H9 (cell line): ENCODE measurements at places on chromosomes 16 and 17. TPM values are rescaled to one million over a fixed set of nuclear protein-coding genes. Genes with fewer than 3 reads are reported as not detected.

DNA sequence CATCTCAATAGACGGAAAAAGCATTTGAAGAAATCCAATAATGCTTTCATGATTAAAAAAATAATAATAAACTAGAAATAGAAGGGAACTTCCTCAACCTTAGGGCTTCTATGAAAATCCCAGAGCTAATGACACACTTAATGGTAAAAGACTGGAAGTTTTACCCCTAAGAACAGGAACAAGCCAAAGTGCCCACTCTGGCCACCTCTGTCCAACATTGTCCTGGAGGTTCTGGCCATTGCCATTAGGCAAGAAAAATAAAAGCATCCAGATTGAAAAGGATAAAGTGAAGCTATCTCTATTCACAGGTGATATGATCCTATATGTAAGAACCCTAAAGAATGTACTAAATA, 2.5 kb upstream of the LITAF start:
- DNase-seq = no peak
- H3K27me3 ChIP-seq = peaks cover 4% of the 10 kb centered on the region
- peaks cover 3% of the 10 kb centered on the region; the same call in 1 of the 2 replicates for H3K4me1 ChIP-seq
- no peak overlapping the region for H3K27ac ChIP-seq

DNA sequence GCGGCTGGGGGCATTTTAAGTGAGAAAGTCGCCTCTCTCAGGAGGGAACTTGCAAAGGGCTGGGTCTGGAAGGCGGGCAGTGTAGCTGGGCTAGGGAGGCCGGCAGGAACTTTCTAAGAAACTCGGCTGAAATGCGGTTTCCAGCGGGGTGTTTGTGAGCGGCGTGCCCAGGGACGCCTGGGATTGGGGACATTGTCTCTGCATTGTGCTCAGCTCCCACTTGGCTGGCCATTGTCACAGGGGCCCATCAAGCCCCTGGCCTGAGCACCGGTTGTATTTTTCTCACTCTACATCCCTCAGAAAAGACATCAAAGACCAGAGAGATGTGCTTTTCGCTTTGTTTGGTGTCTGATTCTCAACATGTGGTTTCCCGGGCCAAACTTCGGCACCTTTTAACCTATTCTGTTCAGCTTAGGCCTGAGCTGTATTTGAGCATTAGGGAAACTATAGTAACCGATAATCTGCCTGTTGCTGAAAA, 291.1 kb upstream of the IRX3 start:
- no peak overlapping the region for H3K27ac ChIP-seq
- no peaks in the 10 kb centered on the region for H3K27me3 ChIP-seq
- no peaks in the 10 kb centered on the region for H3K4me1 ChIP-seq
- peak overlapping the region; percentile 51; the same call in 1 of the 3 replicates for H3K4me3 ChIP-seq

GRCh38 chr16:49912721-49913120, 56.8 kb upstream of the ZNF423 start:
- H3K36me3 ChIP-seq = no peaks in the 10 kb centered on the region
- DNase-seq = no peak
- no peak overlapping the region for H3K4me3 ChIP-seq
- H3K27ac ChIP-seq = no peak overlapping the region
- no peaks in the 10 kb centered on the region for H3K27me3 ChIP-seq
- no peaks in the 10 kb centered on the region for H3K4me1 ChIP-seq

- no peak overlapping the region for H3K4me3 ChIP-seq
- DNase-seq = no peak
- no peaks in the 10 kb centered on the region for H3K27me3 ChIP-seq
- H3K4me1 ChIP-seq = no peaks in the 10 kb centered on the region; the same call in 1 of the 2 replicates
- H3K27ac ChIP-seq = no peak overlapping the region
- no peaks in the 10 kb centered on the region for H3K36me3 ChIP-seq
Measured at GRCh38 chr16:53773150-53773846, 69.3 kb downstream of the FTO start.

DNA sequence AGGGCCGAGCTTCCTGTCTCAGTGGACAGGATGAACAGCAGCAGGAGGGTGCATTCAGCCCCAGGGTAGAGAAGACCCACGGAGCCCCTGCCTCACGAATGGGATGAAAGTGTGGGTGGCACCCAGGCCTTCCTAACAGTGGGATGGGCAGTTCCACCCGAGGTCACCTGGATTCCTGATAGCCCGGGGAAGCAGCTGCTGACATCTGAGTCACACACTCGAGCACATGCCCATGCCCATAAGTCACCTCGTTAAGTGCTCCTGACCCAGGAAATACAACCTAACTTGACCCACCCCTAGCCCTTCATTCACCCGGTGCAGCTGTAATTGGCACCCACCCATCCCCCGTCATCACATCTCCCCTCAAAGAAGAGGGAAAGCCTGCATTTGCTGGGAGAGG, 85.3 kb upstream of the FOXF1 start:
- no peak for DNase-seq
- H3K4me3 ChIP-seq = no peak overlapping the region
- H3K36me3 ChIP-seq = no peaks in the 10 kb centered on the region
- H3K4me1 ChIP-seq = no peaks in the 10 kb centered on the region

GPR142 gene
- 0.33 TPM in 1 of 2 replicates, not detected in the other for total RNA-seq

DNA sequence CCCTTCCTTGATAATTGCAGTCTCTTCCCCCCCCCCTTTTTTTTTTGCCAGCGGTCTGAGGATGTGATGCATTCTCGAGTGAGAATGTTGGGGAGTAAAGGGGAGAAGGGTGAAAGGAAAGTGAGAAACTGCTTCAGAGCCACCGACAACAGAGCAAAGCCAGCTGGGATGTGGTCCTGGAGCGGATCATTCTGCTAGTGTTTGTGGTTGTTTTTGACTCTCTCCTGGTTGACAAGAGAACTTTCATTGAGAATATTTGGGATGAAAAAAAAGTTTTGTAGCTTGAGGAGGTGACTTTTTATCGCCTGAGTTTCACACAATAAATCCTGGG, 1.3 kb downstream of the NF1 start:
- 0 out of 2 replicates have a peak, but pooled peaks cover 3% of the 10 kb centered on the region for H3K4me1 ChIP-seq
- no peak overlapping the region for H3K27ac ChIP-seq
- 0 out of 2 replicates have a peak, but pooled peaks cover 4% of the 10 kb centered on the region for H3K36me3 ChIP-seq
- no peaks in the 10 kb centered on the region for H3K27me3 ChIP-seq

PIRT gene
- not detected in 2 replicates for total RNA-seq

DNA sequence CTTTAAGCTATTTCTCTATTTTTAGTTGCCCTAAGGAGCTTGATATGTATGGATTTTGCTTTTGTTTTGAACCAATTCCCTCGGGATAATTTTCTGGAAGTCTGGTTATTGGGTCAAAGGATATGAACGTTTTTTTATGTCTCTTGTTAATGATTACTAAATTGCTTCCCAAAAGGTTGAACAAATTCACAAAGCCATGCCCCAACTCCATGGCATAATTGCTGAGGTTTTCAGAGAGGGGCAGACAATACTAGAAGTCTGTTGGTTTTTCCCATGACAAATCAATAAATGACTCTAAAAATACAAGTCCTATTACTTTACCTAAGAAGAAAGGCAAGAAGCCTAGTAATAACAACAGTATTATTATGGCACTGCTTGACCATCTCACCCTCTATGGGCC, 11.4 kb upstream of the AKAP1 start:
- peaks cover 2% of the 10 kb centered on the region; the same call in 1 of the 2 replicates for H3K4me1 ChIP-seq
- DNase-seq = no peak
- no peak overlapping the region for H3K4me3 ChIP-seq
- no peaks in the 10 kb centered on the region for H3K27me3 ChIP-seq
- H3K36me3 ChIP-seq = no peaks in the 10 kb centered on the region

DNA sequence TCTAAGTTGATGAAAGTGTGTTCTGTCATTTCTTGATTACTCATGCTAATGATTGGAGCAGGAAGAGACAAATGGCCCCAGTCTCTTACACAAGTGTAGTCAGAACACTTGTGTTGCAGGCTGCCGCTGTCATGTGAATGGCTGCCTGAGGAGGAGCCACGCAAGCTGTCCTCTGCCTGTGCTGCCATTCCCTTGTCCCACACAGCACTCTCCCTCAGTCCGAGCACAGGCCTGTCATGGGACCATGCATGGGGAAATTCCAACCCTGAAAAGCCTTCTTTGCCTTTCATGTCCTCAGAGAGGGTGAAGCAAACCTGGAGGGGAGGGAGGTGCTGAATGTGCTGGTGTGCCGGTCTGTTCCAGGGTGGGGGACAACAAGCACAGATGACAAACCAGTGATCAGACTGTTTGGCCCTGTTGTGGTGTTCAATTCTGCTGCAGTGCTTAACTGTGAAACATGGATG, 109.4 kb downstream of the MRTFB start:
- no peak overlapping the region for H3K4me3 ChIP-seq
- no peaks in the 10 kb centered on the region for H3K27me3 ChIP-seq
- H3K4me1 ChIP-seq = 0 out of 2 replicates have a peak, but pooled peaks cover 3% of the 10 kb centered on the region
- peak; percentile 49 for DNase-seq
- H3K36me3 ChIP-seq = no peaks in the 10 kb centered on the region

GRCh38 chr16:82055117-82055516, 20.1 kb downstream of the HSD17B2 start:
- no peak for DNase-seq
- no peaks in the 10 kb centered on the region for H3K36me3 ChIP-seq
- no peaks in the 10 kb centered on the region for H3K4me1 ChIP-seq
- no peak overlapping the region for H3K4me3 ChIP-seq
- 0 out of 2 replicates have a peak, but pooled peaks cover 2% of the 10 kb centered on the region for H3K27me3 ChIP-seq

HS3ST3A1 gene
- total RNA-seq = 3.2 and 3.4 TPM in 2 replicates

DNA sequence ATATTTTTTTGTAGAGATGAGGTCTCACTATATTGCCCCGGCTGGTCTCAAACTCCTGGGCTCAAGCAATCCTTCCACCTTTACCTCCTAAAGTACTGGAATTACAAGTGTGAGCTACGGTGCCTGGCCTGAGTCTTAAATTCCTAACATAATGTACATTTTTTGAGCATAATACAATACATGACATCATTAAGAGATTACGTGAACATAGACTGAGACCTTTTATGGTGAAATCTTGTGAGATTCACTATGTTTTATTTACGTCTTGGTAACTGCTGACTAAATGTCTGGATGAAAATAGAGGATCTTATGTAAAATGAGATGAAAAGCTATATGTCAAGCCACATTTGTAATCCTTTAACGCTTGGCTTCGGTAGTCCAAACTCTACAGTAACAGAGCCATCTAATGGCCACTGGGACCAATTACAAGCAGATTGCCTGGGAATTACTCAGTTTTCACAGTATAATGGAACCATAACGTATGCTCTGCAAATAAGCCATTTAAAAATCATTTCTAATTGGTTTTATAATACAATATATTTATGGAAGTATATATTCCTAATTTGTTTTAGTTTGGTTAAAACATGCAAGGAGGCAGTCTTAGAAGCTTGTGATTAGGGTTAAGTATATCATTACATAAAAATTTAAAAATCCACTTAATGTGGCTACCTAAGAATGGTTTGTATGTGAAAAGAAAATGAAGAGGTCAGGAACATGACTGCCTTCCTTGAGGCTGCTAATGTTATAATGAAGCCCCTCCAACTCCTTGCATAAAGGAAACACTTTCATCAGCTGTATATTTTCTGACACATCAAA, 8.1 kb upstream of the EFCAB13 start:
- no peak for DNase-seq
- no peaks in the 10 kb centered on the region; the same call in 2 of the 3 replicates for H3K36me3 ChIP-seq
- no peaks in the 10 kb centered on the region for H3K27me3 ChIP-seq
- no peak overlapping the region for H3K4me3 ChIP-seq
- H3K27ac ChIP-seq = no peak overlapping the region
- no peaks in the 10 kb centered on the region for H3K4me1 ChIP-seq

GRCh38 chr17:13044572-13045065, 26.8 kb upstream of the ELAC2 start:
- H3K4me3 ChIP-seq = no peak overlapping the region
- H3K27me3 ChIP-seq = no peaks in the 10 kb centered on the region
- no peak overlapping the region for H3K27ac ChIP-seq
- H3K36me3 ChIP-seq = no peaks in the 10 kb centered on the region
- H3K4me1 ChIP-seq = peaks cover 4% of the 10 kb centered on the region; the same call in 1 of the 2 replicates

DNA sequence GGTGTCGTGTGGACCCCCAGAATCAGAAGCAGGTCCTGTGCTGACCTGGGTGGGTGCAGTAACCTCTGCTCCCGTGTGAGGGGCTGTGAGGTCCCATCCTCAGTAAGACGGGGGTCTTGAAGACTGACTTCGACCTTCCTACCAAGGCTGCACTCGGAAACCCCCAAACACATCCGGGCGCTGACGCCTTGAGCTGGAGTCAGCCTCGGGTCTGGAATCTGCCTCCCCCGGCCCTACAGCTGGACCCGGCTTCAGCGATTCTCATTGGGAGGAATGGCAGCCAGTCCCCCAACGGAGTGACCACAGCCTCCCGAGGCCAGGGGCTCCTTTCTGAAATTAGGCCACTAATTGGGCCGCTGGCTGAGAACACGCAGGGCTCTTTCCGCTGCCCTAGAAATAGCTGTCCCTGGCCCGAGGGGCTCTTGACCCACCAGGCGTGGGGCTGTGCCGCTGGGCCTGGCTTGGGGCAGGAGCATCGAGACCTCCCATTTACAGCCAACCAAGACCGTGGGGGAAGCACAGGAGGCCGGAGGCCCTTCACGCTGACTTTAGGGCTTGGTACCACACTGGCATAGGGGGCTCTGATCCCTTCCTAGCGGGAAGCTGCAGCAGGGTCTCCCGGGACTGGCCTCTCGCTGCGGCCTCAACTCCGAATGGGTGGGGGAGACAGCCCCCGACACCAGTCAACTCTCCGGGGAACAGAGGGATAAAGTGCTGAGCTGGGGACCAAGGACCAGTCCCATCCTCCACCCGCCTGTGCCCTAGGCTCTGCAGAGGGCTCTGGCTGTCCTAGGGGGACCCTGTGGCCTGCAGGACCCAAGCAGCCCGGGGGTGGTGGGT, 2.6 kb upstream of the GNG13 start:
- no peak for DNase-seq
- no peaks in the 10 kb centered on the region for H3K4me1 ChIP-seq
- no peak overlapping the region for H3K27ac ChIP-seq

GRCh38 chr16:31333686-31334649, 21.0 kb upstream of the ITGAX start:
- H3K4me3 ChIP-seq = no peak overlapping the region
- DNase-seq = peak; percentile 61
- H3K4me1 ChIP-seq = no peaks in the 10 kb centered on the region; the same call in 1 of the 2 replicates
- H3K27ac ChIP-seq = no peak overlapping the region

GRCh38 chr16:4018391-4018790, 97.9 kb downstream of the ADCY9 start:
- H3K4me1 ChIP-seq = peaks cover 4% of the 10 kb centered on the region; the same call in 1 of the 2 replicates
- no peak for DNase-seq
- no peak overlapping the region for H3K27ac ChIP-seq
- H3K36me3 ChIP-seq = no peaks in the 10 kb centered on the region; the same call in 1 of the 2 replicates
- no peak overlapping the region for H3K4me3 ChIP-seq

SLC25A10 gene
- 28.1 and 30.9 TPM in 2 replicates for total RNA-seq

DNA sequence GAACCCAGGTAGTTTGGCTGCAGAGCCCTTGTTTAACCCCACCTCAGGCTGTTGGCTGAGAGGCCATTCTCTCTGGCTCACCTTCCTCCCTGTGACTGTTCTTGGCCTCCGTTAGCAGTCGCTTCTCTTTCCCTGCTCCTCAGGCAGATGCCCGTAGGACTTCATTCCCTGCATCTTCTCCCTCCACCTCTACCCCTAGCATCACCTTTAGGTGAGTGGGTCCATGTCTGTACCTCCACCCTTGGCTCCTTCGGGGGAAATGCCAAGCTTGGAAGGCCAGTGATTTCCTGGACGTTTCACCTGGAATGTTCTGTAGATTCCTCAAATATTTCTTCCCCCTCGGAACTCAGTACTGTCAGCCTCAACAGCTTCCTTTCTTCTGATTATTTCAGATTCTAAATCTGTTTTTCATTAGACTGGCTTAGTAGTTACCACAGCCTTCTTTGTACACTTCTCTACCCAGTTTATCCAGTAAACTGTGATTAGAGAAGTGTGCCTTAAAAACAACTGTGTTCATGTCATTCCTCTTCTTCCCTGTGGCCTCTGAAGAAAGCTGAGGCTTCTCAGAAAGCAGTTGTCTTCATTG, 227.9 kb downstream of the MSI2 start:
- DNase-seq = no peak
- no peaks in the 10 kb centered on the region for H3K27me3 ChIP-seq
- H3K27ac ChIP-seq = no peak overlapping the region
- H3K4me1 ChIP-seq = peaks cover 7% of the 10 kb centered on the region

CDH3 gene
- total RNA-seq = 92.9 and 97.2 TPM in 2 replicates

GRCh38 chr17:36482611-36483504, 3.6 kb upstream of the ZNHIT3 start:
- DNase-seq = peak; percentile 96
- H3K4me3 ChIP-seq = peak overlapping the region; percentile 55; the same call in 2 of the 3 replicates
- no peaks in the 10 kb centered on the region for H3K4me1 ChIP-seq

CENPN gene
- 78.6 and 83.2 TPM in 2 replicates for total RNA-seq
